EL (cell line): ENCODE measurements at places on chromosomes 1 and 21.

GRCh38 chr21:45972716-45973474 lies 8.7 kb upstream of the COL6A1 start:
- peak; percentile 78 for DNase-seq

GRCh38 chr1:66439031-66439740 lies 94.8 kb upstream of the SGIP1 start:
- DNase-seq: peak; percentile 57

DNA sequence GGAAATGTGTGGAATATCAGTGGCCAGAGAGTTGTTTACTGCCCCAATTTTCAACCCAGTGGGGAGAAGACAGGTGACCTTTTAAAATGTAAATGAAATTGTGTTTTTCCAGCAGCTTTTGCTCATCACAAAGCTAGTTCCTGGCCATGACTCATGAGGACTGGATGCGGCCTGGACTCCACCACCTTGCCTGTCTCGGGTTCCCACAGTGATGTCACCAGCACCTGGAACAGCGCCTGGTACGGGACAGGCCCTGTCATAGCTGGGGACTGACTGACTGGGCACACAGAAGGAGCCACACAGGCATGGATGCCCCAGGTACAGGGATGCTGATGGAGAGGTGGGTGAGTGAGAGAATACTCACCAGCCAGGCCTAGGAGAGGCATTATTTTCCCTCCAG lies 277.1 kb downstream of the AJAP1 start:
- DNase-seq: no peak

GRCh38 chr1:164443166-164443565 lies 115.8 kb upstream of the PBX1 start:
- no peak for DNase-seq

- DNase-seq: no peak
Measured at GRCh38 chr21:45740491-45741357, 97.2 kb downstream of the PCBP3 start.

DNA sequence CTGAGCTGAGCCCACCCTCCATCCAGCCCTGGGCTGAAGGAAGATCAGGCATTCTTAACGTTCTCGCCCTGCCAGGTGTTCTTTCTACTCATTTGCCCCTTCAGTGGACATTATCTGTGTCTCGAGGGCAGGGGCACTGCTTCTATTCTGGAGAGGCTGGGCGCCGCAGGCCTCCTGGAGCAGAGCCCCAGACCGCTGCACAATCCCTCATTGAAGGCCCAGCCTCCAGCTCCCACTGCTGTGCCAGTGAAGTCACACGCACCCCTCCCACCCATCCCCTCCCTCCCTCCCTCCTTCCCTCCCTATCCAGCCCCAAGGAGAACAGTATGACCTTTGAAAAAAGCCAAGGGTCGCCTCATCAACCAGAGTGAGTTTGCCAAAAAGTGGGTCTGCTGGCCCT lies 76.7 kb downstream of the NFASC start:
- DNase-seq: no peak
